Hematopoietic multipotent progenitor cell treated with erythropoietin and hydrocortisone succinate and interleukin-3 and kit ligand, for 6 days (in vitro differentiated cells): ENCODE measurements at places on chromosomes 2 and 18.

- no peak for DNase-seq
Observed at GRCh38 chr2:54579682-54580620, 123.8 kb downstream of the SPTBN1 start.

- DNase-seq, result no peak
Observed at GRCh38 chr18:35522130-35522959, 24.6 kb upstream of the INO80C start.

DNA sequence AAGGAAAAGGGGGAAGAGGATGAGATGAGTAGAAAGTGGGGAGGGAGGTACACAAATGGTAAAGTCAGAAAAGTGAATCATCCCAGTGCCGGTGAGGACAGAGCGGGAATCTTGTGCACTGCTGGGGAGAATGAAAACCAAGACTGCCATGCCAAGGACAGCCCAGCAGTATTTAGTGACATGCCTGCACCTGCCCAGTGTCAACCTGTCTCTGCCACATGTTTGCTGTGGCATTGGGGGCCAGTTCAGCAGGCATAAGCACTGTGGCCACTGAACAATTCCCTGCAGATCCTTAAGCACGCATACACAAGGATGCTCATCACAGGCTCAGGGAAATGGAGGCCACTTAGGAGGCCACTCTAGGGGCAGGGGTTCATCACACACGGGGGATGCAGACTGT lies 5.2 kb upstream of the KCNK3 start:
- DNase-seq, result no peak

DNA sequence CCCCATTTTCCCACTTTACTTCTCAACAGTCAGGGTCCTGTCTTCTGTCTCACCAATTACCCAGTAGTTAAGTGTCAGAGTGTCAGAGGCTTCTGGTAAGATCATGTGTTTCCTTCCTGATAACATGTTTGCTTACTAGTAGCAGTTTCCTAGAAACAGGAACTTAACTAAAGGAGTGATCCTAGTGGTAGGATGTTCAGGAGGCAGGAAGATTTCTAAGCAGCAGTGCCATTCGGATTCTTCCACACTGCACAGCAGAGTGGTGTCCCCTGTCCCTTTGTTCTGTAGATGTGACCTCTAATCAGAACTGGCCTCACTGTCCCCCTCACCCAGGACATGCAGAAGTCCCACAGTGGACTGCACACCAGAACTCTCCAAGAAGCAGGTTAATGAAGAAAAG lies 221.8 kb upstream of the OSR1 start:
- no peak for DNase-seq

GRCh38 chr2:160063271-160063670 lies 856 bp upstream of the PLA2R1 start:
- DNase-seq, result no peak
